Stimulated activated CD4-positive, alpha-beta T cell treated with anti-CD3 and anti-CD28 coated beads, Interleukin-12 subunit alpha, Interleukin-12 subunit beta, amount 100 ng/mL, for 48 hours (primary cell): ENCODE measurements at places on chromosomes 6 and 20.
A peak's percentile ranks its signal among the peaks of the same experiment; 100 is the strongest.

DNA sequence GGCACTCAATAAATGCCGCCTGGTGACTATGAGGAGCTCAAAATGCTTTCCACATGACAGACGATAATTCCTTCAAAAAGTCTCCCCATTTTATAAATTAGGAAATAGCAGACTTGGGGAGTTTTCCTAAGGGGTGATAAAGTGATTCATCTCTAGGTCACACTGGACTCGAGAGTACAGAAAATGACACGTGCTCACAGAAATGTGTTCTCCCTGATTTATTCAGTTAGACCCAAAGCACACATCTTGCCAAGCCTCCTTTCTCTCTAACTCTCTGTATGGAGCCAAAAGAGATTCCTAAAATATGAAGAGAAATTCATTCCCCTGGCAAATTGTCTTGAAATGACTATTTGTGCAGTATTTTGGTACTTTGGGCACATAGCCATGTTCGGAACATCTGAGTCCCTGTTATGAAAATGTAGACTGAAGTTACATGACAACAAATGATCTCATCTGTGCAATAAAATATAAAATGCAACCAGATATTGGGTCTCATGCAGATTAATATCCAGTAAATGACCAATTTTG lies 381.1 kb downstream of the TFAP2B start:
- DNase-seq, result no peak

GRCh38 chr6:42564506-42564825 lies 637 bp downstream of the UBR2 start:
- DNase-seq, result no peak

DNA sequence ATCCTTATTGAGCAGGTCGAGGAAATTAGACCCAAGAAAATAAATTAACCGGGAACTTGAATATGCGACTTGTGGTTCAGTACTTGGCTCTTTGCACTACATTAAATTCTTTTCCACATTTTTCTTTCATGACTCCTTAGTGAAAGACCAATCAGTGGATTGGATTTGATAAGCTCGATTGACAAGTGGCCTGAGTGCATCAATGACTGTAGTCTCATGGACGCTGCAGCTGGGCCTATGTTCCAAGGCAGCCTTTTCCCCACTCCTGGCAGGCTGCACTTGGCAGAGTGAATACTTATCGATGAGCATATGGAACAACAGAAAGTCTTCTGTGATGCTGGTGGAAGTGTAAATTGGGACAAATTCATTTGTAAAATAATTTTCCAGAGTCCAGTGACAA lies 210.8 kb upstream of the EXOC2 start:
- DNase-seq, result no peak

DNA sequence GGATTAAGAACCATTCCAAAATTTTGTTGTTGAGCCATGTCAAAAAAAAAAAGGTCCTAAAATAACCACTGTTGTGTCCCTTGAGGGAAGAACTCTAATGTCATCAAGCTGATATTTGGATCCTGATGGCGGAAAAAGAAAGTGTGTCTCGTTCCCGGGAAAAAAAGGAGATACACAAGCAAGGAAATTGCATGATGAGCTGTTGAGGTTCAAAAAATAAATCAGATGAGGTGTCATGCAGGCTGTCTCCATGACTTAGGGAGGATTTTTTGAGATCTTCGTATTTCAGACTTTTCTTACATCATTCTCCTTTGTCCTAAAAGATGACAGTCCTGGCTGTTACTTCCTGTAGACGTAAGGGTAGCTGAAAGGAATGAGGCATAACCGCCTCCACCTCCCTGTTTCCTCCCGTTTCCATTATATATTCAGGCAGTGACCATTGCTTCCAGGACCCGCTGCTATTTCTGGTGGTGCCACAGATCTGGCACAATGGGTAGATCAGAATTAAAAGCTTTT lies 117.3 kb upstream of the TNFAIP3 start:
- DNase-seq, result no peak

- no peak for DNase-seq
Observed at GRCh38 chr6:25439368-25439767, 160.2 kb downstream of the CARMIL1 start.

GRCh38 chr20:46229478-46230105 lies 78.7 kb downstream of the CDH22 start:
- no peak for DNase-seq

DNA sequence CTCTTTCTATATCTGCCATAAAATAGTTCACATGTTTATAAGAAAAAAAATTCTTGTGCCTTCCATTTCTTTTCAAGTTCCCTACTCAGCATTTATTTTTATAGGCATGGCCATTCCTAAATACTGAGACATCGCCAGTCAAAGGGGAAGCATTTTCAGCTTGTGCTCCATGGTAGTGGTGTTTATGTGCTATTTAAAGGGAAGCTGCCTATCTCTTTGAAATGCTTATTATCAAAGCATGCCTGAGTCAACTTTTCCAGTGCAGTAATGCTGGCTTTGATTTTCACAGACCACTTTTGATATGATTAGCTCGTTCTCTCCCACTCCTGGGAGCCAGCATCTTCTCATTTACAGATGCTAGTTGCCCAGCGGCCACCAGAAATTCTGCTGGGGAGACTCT lies 124.1 kb upstream of the RIN2 start:
- no peak for DNase-seq

DNA sequence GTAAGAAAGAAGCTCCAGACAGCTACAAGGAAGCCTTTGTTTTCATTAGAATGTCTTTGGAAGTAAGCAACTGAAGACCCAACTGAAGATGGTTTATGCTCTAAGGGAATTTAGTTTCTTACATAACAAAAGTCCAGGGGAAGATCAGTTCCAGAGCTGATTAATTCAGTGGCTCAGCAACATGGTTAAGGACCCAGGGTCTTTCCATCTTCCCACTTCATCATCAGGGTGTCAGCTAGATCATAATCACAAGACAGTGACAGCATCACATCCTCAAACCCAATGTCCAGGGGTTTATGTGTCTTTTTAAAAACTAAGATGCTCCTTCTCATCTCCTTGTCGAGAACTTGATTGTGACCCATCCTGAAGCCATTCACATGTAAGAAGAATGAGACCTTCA lies 119.7 kb upstream of the PRDM1 start:
- no peak for DNase-seq

- no peak for DNase-seq
Observed at GRCh38 chr6:142118328-142118727, 14.4 kb upstream of the GJE1 start.

- peak; percentile 86 for DNase-seq
Observed at GRCh38 chr6:30453508-30454116, 35.7 kb upstream of the HLA-E start.

DNA sequence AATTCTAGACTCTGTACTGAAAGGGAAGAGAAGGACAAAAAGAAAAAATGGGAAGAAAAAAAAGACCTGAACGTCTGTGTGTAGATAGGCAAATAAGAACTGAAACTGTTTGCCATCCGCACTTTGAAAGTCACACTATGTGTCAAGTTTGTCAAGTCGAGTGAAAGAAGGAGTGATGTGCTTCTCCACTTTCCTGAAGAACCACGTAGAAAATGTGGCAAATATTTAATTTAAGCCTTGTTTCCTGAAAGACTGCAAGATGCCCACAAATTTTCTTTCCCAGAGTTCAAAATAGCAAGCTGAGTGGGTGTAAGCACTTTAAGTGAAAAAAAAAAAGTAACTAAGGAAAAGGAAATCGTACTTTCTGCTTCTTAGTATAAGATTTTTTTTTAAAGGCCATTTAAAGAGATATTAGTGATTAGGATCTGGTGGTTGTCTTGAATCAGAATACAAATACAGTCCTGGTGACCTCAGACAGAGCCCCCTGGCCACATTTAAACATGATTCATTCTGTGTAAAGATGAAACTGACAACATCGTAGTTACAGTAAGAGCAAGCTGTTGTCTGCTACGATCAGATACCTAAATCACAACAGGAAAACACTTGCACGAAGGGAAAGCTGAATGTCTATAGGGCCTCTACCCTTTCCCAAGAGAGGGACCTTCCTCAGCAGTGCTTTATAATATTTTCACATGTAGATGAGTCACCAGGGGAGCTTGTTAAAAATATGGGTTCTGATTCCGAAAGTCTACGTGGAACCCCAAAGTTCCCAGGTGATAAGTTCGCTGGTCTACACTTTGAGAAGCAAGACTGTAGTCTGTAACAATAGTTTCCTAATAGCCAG lies 102.3 kb downstream of the HIVEP2 start:
- no peak for DNase-seq

DNA sequence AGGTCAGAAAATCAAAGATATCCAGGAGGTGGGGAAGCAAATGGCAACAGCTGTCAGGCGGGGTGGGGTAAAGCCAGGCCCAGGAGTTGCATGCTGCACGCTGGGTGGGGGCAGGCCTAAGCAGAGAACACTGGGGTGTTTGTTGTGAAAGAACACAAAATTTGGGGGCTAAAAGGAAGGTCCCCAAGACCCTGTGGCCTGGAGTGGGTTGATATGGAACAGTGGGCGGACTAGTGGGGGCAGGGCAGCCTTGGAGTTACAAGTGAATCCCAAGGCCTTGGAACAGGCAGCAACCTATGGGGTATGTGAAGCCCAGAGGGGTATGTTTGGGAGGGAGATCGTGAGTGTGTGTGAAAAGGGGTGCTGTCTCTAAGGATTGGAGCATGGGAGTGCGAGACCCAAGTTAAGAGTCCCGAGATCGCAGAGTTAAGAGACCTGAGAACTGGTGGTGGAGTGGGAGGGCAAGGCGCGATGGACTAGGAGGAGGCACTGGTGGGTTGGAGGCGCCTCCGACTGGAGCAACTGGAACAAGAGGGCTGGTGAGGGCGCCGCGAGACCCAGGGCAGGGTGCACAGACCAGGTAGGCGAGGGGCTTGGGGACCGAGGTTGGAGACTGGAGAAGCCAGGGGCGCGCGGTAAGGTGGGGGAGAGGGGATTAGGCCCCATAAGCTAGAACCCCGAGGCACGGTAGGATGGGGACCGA lies 658 bp downstream of the CUL7 start:
- no peak for DNase-seq

GRCh38 chr6:52180787-52181558 lies 5.2 kb upstream of the IL17A start:
- DNase-seq, result no peak

DNA sequence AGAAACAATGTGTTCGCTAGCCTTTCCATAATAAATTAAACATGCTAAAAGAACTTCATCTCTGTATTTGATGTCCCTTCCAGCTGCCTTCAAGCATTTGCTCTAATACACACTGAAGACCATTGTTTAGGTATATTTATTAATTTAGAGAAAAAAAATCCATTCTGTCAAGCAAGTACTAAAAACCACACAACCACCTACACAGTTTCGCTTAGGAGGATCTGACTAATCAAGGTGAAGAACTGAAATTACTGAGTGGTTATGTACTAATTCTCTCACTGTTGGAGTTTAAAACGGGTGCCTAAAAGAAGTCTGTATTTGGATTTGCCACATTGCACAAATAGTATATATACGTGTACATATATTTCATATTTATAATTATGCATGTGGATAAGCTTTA lies 58.9 kb downstream of the GMDS start:
- DNase-seq, result no peak

- DNase-seq, result no peak
Observed at GRCh38 chr6:114344246-114344970, 1.6 kb upstream of the HS3ST5 start.

DNA sequence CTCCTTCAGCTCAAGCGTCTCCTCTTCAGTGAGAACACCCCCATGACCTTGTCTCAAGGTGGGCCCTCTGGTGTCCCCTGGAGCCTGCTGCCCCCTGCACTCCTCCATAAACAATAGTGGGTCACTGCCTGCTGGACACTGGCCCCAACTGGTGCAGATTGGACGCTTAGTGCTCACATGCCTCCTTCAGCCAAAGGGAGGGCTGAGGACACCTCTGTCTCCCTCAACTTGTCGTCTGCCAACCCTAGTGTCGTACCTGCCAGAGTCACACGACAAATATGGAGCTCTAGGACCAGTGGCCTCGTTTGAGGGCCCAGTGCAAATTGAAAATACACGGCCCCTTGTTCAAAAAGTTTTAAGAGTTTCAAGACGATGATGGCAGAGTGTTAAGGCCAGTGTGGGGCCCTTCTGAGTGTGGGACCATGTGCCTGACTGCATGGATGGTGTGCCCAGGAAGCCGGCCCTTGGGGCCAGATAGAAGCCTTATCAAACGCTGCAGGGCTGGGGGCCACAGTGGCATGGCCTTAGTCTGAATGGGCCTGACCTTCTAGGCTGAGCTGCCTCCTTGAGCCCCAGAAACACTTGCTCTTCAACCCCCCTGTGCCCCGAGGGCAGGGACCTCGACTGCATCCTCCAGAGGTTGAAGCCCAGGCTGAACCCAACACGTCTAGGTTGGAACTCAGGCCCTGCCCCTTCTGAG lies 20.1 kb downstream of the APCDD1L start:
- DNase-seq, result no peak

DNA sequence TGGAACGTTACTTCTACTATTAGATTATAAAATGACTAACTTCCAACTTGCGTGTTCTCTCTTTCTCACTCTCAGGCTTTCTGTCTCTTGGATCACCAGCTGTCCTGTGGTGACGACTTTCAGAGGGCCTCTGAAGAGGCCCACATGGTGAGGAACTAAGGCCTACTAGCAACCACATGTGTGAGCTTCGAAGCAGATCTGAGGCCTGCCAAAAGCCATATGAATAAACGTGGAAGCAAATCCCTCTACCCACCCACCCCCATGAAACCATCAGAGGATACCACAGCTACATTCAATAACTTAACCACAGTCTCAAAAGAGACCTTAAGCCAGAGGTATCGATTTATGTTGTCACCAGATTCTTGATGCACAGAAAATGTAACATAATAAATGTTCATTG lies 13.5 kb upstream of the BMP5 start:
- DNase-seq, result no peak

- no peak for DNase-seq
Observed at GRCh38 chr6:136737871-136738691, 54.2 kb downstream of the MAP3K5 start.

DNA sequence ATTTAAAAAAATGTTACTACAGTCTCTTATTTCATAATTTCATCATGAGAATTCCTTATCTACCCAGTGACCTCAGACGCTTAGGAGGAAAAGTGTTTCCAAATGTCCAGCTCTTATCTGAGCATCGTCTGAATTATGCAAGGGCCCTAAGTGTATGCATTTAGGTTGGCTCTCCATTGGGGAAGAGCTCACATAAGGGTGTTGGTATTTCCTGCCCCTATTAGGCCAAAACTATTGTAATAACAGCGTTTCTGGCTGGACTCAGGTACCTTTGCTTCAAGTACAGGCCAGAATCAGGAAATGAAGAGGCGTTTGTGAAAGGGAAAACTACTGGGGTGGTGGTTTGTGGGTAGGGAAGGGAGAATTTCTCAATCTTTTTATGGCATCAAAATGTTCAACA lies 40.4 kb upstream of the SGK1 start:
- DNase-seq, result no peak

DNA sequence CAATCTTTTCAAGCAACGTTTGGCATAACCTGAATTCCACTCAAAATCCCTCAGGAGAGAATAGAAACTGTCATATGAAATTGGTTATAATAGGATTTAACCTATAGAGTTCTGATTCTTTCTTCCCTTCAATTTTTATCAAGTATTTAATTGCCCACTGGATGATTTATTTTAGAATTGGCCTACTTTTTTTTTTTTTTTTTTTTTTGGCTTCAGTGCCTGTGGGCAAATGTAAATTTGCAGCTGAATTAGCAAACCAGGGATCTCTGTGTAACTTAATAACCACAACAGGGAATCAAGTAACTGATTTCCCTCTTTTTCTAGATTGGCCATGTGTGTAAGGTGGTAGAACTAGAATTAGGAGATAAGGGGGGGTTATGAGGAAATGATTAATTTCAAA lies 157.0 kb downstream of the SOX4 start:
- DNase-seq, result no peak
